Endodermal cell (in vitro differentiated cells): ENCODE measurements at places on chromosomes 12 and 14.

DNA sequence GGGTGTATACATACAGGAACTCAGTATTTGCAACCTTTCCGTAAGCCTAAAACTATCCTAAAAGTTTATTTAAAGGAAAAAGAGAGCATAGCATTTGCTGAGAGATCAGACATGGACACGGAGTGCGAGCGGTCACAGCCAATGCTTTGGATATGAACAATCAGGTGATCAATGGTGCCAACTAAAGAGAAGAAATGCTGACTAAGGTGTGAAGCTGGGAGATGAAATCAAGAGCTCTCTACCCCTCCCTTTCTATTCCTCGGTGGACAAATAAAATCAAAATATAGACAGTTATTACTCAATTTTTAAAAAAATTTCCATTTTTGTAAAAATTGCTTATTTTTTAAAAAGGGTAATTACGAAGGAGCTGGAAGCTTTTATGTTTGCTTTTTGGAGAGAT, 29.2 kb downstream of the NT5DC3 start:
- DNase-seq: no peak

GRCh38 chr12:103024650-103025049, 67.2 kb downstream of the ASCL1 start:
- DNase-seq: no peak

DNA sequence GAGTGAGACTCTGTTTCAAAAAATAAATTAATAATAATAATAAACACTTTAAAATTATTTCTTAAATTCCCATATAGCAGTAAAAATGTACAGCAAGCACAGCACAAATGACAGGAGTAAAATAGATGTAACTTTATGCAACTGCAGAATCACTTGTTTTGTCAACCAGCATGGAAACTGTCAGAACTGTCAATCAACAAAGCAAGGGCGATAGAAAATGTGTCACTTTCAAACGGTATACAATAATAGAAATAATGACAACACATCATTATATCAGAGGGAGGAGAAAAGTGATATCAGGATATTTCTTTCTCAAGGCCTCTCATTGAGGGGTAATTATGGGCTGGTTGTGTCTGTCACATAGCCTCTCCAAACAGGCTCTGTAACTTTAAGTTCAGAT, 68.2 kb downstream of the KLHL28 start:
- DNase-seq: no peak

GRCh38 chr12:43406801-43407200, 145.2 kb downstream of the ADAMTS20 start:
- DNase-seq: no peak

DNA sequence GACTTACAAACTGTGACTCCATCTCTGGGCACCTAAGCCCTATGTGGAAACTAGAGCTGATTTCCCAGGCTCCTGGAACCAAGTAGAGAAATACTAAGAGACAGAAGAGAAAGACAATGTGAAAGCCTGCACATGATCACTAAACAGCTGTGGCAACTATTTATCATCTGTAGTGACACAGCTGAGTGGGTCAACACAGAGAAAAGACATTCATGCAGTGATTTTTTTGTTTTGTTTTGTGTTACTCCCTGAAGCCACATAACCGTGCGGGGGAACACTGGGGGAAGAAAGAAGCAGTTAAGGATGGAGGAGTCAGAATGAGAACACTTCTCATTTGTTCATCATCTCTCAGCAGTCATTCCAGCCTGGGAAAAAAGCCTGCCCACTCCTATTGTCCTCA, 1.5 kb downstream of the PRR4 start:
- no peak for DNase-seq

DNA sequence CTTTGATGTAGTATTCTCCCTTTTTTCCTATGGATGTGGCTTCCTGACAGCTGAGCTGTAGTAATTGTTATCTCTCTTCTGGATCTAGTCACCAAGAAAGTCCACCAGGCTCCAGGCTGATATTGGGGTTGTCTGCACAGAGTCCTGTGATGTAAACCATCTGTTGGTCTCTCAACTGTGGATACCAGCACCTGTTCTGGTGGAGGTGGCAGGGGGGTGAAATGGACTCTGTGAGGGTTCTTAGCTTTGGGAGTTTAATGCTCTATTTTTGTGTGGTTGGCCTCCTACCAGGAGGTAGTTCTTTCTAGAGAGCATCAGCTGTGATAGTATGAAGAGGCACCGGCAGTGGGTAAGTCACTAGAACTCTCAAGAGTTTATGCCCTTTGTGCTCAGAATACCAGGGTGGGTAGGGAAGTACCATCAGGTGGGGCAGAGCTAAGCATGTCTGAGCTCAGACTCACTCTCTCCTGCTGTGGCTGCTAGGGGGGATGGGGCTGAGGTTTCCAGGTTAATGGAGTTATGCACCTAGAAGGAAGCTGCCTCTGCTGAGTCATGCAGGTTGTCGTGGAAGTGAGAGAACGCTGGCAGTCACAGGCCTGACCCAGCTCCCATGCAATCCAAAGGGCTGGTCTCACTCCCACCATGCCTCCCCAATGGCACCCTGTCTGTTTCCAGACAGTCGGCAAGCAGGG, 3.0 kb upstream of the TAS2R14 start:
- DNase-seq: peak; percentile 91

GRCh38 chr14:50051106-50051505, 65.3 kb downstream of the VCPKMT start:
- DNase-seq: no peak

- no peak for DNase-seq
These were observed 115.0 kb downstream of the BTG1 start for GRCh38 chr12:92030618-92031017.

DNA sequence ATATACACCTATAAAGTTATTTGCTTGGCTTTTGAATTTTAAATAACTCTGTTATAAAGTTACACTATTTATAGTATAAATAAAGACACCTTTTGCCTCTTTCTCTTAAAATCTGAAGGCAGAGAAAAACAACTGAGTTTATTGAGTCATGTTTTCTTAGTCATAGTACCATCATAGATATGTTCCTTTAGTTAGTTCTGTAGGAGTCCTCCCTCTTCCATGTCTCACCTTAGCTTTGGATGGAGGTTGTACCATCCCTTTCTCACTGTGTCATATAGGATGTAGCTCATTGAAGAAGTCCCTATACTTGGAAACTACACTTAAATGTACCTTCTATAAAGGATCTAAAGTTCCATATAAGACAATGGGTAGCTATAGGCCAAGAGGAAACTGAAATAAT, 39.7 kb upstream of the TSPAN8 start:
- DNase-seq: no peak

DNA sequence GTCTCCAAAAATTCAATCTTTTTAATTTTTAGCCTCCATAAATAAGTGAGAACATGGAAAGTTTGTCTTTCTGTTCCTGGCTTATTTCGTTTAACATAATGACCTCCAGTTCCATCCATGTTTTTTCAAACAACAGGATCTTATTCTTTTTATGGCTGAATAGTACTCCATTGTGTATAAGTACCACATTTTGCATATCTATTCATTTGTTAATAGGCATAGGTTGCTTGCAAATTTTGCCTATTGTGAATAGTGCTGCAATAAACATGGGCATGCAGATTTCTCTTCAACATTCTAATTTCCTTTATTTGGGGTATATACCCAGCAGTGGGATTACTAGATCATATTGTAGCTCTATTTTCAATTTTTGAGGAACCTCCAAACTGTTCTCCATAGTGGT, 16.1 kb upstream of the PAH start:
- DNase-seq: no peak

DNA sequence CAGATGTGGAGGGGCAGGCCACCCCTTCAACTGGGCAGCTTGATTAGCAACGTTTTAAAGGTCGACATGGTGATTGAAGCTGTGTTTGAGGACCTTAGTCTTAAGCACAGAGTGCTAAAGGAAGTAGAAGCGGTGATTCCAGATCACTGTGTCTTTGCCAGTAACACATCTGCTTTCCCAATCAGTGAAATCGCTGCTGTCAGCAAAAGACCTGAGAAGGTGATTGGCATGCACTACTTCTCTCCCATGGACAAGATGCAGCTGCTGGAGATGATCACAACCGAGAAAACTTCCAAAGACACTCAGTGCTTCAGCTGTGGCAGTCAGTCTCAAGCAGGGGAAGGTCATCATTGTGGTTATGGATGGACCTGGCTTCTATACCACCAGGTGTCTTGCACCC, 23.9 kb upstream of the AICDA start:
- DNase-seq: peak; percentile 68

GRCh38 chr12:69042970-69043369, 110.0 kb upstream of the CPM start:
- peak; percentile 73 for DNase-seq

- DNase-seq: no peak
These were observed 126.6 kb upstream of the PRKD1 start for GRCh38 chr14:30054201-30054600.

DNA sequence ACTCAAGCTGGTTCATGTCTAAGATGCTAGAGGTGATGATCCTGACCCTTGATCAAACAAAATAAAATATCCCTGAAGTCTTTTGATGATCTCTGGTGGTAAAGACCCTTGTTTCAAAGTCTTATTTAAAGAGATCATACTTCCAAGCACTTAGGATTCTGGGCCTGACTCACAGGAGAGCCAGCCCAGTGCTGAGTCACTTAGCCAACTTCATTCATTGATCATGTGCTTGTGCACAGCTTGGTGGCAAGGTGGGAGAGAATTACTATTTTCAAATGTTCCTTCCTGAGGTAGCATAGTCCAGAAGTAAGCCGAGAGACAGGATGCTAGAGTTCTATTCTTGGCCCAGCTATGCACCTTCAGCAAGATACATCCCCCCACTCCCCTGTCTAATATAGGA, 40.6 kb downstream of the SCN8A start:
- DNase-seq: no peak

- DNase-seq: peak; percentile 52
These were observed 4.5 kb upstream of the TNFRSF1A start for GRCh38 chr12:6346235-6346832.

- DNase-seq: no peak
These were observed 88.7 kb upstream of the KCNA1 start for GRCh38 chr12:4820971-4821370.

- no peak for DNase-seq
These were observed 94.4 kb downstream of the FIGNL2 start for GRCh38 chr12:51753980-51754675.

- DNase-seq: no peak
These were observed 1.8 kb downstream of the BAG5 start for GRCh38 chr14:103560691-103561090.

GRCh38 chr12:102512523-102512922, 32.2 kb upstream of the IGF1 start:
- no peak for DNase-seq

GRCh38 chr14:96979611-96980074, 182.5 kb downstream of the VRK1 start:
- no peak for DNase-seq

DNA sequence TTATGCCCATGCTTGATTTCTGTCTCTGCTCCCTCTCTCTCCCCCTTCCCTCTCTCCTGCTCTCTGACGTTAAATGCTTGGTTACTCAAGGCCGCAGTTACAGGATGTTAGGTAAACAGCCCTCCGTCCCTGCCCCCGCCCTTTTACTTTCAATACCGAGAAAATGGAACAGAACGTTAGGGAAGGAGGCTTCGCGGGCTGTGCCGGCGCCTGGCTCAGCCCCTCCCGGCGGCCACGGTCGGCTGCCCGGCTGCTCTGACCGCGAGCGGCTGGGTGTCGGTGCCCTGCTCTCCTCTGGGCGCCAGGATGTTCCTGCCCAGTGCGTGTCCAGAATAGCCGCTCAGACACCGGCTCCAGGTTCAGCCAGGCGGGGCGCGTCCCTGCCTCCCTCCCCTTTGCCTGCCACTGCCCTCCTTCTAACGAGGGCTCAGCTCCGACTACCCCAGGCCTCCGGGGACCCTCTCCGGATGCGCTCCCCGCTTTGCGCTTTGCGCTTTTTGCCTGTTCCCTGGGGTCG, 166.1 kb downstream of the ADCK1 start:
- peak; percentile 78 for DNase-seq

GRCh38 chr12:130636370-130636769, 79.7 kb downstream of the RIMBP2 start:
- no peak for DNase-seq

DNA sequence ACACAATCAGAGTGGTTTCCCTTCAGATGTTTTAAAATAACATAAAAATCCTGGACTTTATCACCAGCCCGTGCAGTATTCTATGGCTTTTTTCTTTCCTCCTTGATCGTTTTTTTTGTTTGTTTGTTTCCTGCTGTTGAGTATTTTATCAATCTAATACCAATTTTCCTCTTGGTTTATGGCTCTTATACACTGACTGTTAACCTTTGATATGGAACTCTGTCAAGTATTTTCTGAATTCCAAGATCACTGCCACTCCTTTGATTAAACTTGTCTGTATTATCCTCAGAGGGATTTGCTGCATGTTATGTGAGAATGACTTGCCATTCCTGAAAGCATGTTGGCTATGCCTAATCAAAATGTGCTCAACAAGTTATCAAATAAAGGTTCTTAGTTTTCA, 88.4 kb downstream of the PELI2 start:
- no peak for DNase-seq

DNA sequence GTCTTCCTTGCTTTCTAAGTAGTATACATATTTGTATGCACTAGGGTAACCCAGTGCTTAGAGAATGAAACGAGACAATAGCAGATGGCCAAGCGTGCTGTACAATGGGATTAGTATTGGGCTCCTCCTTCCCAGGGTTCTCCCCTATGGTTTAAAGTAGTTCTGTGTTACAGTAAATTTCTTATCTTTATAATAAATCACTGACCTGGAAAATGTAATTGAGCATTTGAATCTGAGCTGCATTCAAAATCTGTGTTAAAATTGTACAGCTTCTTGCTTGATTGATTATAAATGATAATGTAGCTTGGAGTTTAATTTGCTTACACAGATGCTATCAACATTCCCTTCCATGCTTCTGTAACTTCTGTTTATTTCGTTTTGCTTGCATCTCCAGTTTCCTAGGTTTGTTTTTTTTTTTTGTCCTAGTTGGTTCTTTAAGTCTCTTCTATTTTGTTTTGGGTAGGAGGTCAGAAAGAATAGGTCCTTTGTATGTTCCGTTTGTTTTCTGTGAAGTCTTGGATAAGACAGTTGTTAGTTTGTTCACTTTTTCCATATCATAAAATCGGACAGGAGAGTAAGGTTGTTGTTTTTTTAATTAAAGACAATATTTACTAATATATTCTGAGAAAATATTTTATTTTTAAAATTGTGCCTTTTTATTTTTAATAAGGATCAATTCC, 171.2 kb downstream of the ERC1 start:
- DNase-seq: no peak

GRCh38 chr14:59187118-59187517, 1.3 kb upstream of the DAAM1 start:
- DNase-seq: no peak

- no peak for DNase-seq
These were observed 204.5 kb upstream of the PPFIA2 start for GRCh38 chr12:81963636-81964035.
